ENCODE measurements at places on chromosomes 7 and 10.

DNA sequence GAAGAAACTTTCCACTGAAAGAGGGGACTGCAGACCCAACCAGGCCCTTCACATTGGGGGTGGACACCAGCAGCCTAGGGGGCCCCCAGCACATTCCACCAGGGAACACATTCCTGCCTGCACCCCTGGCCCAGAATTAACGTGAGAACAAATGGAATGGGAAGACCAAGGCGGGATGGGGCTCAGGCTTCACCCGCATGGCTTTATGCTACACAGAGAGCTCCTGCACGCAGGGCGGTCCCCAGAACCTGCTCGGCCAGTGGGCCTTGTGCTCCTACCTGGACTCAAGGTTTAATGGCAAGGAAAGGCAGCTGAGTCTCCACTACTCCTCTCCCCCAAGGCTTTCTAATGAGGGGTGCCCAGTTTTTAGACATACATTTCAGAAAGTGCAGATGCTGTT, 146.3 kb upstream of the GPR26 start:
- no peak for DNase-seq

DNA sequence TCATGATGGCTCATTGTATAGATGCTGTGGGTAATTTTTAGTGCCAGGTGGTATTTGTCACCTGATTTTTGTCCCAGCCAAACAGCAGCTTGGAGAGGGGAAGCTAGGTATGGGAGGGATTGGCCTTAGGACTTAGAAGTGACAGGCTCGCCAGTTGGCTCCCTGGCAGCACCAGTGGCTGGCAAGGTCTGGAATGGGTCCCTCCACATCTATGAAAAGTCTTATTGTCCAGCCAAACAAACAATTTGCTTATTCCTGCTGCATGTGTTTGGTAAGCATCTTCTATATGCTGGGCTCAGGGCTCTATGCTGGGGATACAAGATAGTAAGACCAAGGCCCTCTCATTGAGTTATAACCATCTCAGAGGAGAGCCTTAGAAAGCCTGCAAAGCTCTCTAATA, 42.5 kb downstream of the SORCS3 start:
- no peak for DNase-seq

DNA sequence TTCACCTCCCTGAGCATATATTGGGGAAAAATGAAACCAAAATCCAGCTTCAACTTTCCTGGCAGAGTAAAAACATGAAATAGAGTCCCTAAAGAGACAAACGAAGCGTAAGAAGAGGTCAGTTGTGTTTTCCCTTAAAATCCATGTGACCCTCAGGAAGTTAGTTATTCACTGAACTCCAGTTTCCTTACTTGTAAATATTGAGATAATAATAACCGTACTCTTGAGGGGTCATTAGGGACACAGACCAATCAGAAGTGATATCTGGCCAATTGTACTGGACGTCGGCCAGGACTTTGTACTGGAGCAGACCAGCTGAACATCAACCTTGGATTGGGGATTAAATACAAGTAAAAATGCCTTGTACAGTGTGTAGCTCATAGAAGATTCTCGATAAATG, 167.0 kb downstream of the GATA3 start:
- no peak for DNase-seq

DNA sequence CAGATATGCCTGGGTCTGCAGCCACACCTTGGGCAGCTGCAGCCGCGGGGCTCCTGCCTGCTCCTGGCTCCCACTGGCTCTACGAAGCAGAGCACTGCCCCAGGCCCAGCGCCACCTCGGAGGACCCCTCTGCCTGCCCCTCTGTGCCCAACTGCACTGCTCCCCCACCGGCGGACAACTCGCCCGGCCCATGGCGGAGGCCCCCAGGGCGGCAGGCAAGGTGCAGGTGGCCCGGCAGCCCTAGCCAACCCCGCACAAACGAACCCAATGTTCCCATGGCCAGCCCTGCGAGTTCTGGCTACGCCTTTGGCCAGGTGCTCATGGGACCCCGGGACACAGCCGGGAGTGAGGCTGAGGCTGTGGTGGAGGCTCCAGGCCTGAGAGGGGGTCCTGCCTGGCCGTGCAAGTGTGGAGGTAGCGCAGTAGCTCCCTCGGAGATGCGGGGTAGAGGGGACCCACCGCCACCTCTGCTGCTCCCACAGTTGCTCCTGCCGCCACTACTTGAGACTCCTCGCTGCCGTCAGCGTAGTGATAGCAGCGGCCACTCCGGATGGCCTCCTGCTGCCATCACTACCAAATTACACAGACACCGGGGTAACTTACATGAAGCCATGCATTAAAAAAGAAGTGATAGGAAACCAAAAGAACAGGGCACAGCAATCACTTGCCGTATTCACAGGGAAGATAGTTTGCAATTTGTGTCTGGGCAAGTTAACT, 97.3 kb upstream of the SP4 start:
- no peak for DNase-seq

DNA sequence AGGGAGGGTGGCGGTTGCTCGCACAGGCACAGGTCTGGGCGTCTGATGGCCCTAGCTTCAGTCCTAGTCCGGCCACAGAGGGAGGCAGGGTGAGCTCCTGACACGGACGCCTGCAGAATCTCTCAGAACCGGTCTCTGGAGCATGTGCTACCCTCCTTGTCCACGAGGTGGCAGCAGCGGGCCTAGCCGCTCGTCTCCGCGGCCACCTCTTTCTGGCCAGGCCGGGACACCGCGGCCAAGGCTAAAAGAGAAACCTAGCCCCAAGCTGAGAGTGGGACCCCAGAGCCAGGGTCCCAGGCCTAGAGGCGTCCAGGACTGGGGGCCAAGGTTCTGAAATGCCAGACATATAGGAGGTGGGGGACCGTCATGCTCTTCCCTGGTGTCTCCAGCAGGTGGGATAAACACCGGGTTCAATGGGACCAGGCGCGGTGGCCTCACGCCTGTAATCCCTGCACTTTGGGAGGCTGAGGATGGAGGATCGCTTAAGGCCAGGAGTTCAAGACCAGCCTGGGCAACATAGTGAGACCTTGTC, 3.2 kb upstream of the LAT2 start:
- DNase-seq, result peak; percentile 85

- DNase-seq, result no peak
Observed at GRCh38 chr7:39709768-39710311, 86.5 kb downstream of the RALA start.

- no peak for DNase-seq
Observed at GRCh38 chr10:17426263-17426750, 28.1 kb downstream of the ST8SIA6 start.

- DNase-seq, result no peak
Observed at GRCh38 chr10:27625452-27626211, 120.0 kb downstream of the MKX start.

DNA sequence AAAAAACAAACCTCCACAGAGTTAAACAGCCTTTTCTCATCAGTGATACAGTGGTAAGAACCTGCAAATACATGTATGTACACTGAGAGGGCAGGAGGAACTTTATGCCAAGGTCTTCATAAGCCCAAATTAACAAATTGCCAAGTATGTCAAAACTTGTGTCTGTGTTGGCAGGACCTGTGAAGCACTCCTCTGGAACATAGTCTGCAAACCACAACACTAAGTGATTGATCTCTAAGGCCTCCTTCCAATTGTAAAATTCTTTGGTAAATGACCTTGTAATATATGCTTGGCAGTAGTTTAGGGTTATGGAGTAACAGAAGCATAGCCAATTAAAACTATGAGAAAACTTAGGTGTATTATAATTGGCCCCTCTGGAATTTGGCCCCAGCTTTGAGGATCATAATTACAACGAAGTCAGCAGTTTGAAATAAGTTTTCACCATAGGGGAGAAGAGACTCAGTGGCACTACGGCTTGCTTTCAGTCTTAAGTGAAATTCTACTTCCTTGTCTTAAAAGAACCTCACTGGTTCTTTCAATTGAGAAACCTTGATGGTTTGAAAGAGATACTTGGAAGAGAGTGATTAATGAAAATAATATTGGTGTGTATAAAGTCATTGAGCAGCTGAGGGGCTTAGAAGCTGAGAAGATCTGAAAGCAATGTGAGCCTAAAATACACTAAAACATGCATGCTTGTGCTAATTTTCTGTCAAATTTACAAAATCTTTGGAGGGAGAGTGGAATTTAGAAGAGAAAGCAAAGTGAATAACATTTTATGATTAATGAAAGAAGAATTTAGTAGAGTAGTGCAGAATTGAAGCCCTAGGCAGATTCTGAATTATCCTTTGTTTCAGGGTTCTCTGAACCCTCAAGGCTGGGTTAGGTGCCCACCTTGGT, 57.6 kb downstream of the CNNM2 start:
- DNase-seq, result no peak

- no peak for DNase-seq
Observed at GRCh38 chr7:151882734-151883133, 5.8 kb upstream of the PRKAG2 start.

DNA sequence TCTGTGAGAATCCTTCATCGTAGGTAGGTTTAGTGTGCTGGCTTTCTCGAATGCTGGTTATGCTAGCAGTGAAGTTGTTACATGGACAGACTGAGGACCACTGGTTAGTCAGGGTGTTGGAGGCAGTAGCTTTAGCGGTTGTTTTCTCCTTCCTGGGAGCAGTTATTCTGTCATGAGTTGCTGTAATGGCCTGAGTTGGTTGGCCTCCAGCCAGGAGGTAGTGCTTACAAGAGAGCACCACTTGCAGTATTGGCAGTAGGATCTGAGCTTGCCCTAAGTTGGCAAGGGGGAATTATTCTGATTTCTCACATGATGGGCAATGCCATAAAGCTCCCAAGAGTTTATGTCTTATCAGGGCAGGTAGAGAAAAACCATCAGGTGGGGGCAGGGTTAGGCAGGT, 58.0 kb downstream of the IPMK start:
- DNase-seq, result no peak

GRCh38 chr10:49080965-49081364, 34.4 kb downstream of the VSTM4 start:
- DNase-seq, result no peak

All from omental fat pad (tissue), 4 donors.